ENCODE measurements at places on chromosomes 6 and 20.

DNA sequence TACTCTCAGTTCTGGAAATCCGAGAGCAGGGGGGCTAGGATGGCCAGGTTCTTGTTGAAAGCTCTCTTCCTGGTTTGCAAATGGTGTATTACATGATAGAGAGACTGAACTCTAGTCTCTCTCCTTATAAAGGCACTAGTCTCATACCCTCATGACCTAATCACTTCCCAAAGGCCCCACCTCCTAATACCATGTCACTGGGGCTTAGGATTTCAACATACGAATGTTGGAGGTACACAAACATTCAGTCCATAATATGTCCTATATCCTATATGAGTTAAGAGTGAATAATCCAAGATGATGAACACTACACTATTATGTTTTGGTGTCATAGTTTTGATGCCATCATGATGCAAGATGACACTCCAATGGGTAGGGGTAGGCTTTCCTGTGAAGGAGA, 20.0 kb upstream of the TXLNB start:
- no peak for DNase-seq

- no peak for DNase-seq
These were observed 236.2 kb upstream of the PREP start for GRCh38 chr6:105639124-105639523.

DNA sequence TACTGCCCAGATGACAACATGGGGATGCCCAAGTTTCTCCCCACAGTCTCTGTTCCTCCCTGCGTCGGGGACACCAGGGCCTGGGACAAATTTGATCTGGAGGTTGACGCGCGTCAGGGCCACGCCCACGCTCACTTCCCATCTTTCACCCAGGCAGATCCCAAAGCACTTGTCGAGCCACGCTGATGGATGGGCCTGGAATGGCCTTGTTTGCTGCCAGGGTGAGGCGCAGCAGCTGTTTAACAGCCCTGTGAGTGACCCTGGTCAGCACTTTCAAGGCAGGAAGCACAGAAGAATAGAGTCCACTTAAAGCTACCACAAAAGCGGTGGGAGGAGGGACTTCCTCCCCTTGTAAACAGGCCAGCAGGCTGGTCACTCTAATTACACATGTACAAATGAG, 324.7 kb upstream of the JARID2 start:
- DNase-seq = peak; percentile 3

DNA sequence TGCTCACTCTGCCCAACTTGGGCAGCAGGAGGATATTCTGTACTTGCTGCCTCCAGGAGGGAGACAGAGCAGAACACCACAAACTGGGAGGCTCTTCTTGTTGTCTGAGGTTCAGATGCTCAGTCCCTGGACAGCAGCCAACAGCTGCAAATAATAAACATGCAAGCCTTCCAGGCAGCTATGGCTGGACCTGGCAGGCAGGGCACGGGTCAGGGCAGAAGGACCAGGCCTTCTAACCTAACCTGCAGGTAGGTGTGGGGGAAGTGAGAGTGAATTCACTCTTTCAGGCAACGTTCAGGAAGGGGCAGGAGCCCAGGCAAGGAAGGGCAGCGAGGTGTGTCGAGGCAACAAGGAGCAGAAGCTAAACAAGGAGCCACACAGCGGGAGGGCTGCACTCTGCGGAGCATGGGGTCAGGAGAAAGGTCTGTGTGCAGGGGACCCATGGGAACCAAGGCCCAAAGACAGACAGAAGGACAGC, 31.5 kb downstream of the NINL start:
- DNase-seq = no peak

GRCh38 chr20:64168381-64169090, 4.3 kb downstream of the MYT1 start:
- no peak for DNase-seq

- no peak for DNase-seq
These were observed 1.5 kb downstream of the PTPRT start for GRCh38 chr20:43188234-43188653.

GRCh38 chr6:15369838-15370237, 124.0 kb downstream of the JARID2 start:
- no peak for DNase-seq
